ENCODE measurements at places on chromosomes 4 and X.

DNA sequence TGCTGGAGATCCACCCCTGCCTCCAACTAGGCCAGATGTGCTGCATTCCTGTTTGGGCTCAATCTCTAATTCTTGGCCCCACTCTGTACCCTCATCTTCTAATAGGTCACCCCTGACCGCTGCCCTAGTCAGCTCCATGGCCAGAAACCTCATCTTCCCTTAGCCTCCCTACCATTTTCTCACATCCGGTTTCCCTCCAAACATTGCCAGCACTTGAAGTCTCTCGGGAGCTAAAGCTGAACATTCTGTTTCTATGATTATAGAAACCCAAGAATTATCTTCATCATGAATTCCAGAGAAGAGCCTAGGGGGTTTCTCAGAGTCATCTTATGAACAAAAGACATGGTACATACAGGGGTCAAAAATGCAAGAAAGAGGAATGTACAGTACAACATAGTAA, 179.7 kb downstream of the AMELX start:
- no peak for DNase-seq

GRCh38 chrX:153628665-153629064, 18.3 kb upstream of the DUSP9 start:
- no peak for DNase-seq

GRCh38 chr4:78138252-78138651, 81.1 kb downstream of the FRAS1 start:
- no peak for DNase-seq

DNA sequence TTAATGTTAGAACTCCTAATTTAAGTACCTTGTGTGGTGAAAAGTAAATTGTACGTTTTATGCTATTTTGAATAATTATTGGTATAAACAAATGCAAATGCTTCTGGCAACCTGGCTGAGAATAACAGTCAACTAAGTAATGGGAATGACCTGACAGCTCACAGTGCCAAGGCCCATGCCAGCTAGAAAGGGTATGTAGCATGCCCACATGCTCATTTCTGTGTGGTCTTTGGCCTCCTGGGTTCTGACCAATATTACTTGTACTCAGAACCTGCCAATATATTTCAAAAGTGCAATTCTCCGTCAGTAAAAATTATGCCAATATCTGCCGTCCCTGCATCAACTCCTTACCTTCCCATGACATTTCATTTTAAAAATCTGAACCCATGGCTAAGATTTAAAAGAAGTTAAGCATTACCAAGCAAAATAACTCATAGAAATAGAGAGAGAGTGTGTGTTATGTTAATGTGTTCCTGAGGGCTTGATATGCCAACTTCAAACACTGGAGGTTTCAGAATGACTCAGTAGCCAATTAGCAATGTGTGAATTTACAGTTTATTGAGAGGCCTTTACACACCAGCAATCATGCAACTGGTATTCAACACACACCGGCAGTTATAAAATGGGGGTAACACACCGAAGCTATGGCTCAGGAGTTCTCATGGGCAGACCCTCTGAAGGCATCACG, 820.8 kb downstream of the FSTL5 start:
- DNase-seq, result no peak

GRCh38 chr4:6925357-6925836, 15.8 kb downstream of the TBC1D14 start:
- DNase-seq, result no peak

Measured in stimulated activated CD8-positive, alpha-beta memory T cell treated with anti-CD3 and anti-CD28 coated beads, Interleukin-4, amount 100 ng/mL, for 4 hours (primary cell).